EH (cell line): ENCODE measurements at places on chromosomes 1 and 21.

DNA sequence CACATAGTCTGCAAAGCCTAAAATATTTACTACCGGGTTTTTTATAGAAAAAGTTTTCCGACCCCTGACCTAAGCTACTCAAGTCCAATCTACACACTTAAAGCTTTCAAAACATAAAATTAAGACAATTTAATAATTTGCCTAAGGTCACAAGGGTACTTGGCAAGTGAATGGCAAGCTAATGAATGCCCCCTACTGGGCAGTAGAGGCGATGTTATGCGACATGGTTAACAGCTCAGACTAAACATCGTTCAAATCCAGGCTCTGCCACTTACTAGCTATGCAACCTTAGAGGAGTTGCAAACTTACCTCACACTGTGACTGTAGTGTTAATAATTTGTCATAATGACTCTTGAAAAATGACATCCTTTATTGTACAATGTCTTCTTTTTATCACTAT is 317.2 kb upstream of the NFIA start:
- DNase-seq = peak; percentile 23

DNA sequence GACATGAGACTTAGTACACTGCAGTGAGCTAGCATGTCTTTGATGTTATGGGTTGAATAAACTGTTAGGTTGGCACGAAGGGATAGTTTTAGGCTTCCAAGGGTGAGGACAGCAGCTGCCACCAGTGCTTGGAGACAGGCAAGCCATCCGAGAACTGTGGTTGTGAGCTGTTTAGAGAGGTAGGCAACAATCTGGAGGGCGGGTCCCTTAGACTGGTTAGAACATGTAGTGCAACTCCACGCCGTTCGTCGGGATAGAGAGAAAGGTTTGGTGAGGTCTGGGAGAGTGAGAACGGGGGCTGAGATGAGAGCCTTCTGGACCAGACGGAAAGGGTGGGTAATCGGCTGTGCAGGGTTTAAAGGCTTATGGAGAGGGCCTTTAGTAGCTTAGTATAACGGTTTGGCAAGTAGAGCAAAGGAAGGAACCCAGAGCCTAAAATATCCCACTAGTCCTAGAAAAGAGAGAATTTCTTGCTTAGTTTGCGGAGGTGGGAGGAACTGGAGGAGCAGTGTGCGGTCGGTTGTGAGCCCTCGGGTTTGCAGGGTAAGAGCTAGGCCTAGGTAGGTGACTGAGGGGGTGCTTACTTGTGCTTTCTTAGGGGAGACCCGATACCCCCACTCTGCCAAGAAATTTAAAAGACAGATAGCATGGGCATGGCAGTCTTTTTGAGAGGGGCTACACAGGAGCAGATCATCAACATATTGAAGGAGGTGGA is 72.8 kb downstream of the CNST start:
- no peak for DNase-seq

GRCh38 chr1:151972542-151973248 is 21.0 kb downstream of the S100A10 start:
- peak; percentile 94 for DNase-seq

DNA sequence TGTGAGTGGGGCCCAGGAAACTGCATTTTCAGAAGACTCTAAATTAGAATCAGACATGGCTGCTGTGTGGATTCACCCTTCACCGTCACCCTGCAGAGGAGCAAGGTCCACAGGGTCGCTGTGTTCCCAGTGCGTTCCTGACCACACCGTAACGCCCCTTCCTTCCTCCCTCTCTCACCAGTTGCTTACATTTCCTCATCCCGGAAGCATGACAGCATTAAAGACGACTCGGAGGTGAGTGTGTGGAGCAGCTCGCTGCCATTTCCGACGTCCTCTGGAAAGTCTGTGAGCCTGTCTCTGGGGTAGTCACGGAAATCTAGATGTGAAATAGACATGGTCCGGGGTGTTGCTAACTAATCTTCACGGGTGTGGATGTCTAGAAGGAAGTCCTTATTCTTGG is 45.9 kb downstream of the FAAP20 start:
- DNase-seq = no peak

- DNase-seq = peak; percentile 3
Observed at GRCh38 chr1:186272486-186272885, 102.6 kb downstream of the TPR start.
